ENCODE measurements at places on chromosomes 2 and 18.

- no peak for DNase-seq
These were observed 11.2 kb upstream of the SERPINB7 start for GRCh38 chr18:63763831-63764600.

- peak; percentile 49 for DNase-seq
These were observed 6.3 kb upstream of the ADGRF3 start for GRCh38 chr2:26352892-26353291.

DNA sequence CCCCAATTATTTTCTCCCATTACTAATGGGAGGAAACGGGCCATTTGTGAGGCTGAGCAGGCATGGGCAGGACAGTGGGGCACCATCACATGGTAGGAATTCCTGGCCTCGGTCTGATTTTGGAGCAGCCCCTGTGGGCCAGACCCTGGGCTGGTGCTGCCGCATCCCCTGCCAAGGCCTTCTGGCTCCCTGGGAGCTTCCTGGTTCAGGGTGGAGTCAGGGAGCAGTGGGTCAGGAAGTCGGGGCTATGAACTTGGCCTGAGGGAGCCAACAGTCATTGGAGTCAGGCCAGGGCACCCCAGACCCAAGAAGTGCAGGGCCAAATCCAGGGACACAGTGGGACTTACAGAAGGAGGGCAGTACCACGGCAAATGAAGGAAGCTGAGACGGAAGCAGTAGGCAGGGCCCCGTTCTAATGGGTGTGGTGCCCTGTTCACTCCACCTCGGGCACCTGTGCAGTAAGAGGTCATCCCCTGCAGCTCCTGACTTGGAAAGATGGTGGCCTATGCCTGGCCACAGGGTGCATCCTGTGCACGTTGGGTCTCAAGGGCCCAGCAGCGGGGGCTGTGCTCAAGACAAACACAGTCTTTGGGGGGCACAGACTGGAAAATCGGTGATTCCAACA, 328.1 kb downstream of the SMAD2 start:
- DNase-seq, result no peak

DNA sequence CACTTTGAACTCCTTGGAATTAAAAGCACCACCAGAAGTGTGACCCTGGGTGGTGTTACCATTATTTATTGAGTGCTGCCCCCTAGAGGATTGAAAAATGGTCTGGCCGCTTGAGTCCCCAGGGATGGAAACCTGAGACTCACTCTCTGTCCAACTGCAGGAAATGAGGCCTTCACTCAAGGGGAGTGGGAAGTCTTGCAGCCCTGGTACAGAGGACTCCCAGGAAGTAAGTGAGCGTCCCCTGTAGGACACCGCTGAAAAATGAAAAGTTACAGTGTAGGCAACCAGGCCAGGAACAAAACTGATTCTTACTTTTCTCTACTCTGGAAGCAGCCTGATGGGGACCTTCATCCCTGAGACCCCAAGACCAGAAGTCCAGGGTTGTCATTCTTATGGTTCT, 2.2 kb upstream of the NRP2 start:
- peak; percentile 43 for DNase-seq

DNA sequence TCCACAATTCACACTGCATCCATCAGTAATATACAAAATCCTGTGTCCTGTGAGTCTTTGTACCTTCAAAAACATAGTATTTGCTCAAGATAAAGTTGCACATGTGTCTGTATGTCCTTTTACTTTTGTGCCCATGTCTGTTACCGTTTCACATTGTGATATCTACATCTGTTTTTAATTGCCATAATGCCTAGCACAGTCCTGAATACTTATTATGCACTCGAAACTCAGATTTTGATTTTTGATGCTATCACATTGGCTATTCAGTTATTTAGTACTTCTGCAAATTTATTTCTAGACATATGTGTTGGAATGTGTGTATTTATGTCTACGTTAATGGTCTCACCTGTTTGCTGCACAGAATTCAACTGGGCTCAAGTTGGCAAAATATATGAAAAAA, 452.8 kb upstream of the ZEB2 start:
- DNase-seq, result no peak

GRCh38 chr2:75538521-75539490, 21.9 kb downstream of the EVA1A start:
- no peak for DNase-seq

DNA sequence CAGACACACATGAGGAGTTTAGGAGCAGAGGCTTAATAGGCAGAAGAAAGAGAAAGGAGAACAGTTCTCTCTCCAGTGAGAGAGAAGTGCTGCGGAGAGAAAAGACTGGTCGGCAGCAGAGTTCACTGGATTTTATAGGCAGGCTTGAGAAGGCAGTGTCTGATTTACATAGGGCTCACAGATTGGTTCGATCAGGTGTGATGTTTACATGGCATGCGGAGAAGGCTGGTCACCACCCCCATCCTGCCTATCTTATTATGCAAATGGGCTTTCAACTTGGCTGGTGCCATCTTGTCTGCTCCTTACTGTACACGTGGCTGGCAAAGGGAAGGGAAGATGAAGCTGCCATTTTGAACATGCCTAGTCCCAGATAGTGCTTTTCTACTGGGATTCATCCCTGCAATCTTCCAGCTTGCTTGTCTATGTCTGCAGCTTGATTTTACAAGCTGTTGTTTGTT, 113.4 kb downstream of the AP1S3 start:
- no peak for DNase-seq

DNA sequence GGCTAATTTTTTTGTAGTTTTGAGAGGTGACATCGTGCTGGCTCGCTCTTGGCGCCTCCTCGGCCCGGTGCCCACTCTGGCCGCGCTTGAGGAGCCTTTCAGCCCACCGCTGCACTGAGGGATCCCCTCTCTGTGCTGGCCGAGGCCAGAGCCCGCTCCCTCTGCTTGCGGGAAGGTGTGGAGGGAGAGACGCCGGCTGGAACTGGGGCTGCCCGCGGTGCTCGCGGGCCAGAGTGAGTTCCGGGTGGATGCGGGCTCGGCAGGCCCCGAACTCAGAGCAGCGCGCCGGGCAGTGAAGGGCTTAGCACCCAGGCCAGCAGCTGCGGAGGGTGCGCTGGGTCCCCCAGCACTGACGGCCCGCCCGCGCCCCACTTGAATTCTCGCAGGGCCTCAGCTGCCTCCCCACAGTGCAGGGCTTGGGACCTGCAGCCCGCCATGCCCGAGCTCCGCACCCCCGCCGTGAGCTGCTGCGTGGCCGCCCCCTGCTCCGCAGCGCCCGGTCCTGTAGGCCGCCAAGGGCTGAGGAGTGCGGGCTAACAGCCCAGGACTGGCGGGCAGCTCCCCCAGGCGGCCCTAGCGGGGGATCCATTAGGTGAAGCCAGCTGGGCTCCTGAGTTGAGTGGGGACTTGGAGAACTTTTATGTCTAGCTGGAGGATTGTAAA, 113.2 kb upstream of the ZSWIM2 start:
- DNase-seq, result no peak

- no peak for DNase-seq
These were observed 42.6 kb downstream of the TTR start for GRCh38 chr18:31634331-31634713.

- no peak for DNase-seq
These were observed 22.4 kb downstream of the NBEAL1 start for GRCh38 chr2:203037026-203037425.

DNA sequence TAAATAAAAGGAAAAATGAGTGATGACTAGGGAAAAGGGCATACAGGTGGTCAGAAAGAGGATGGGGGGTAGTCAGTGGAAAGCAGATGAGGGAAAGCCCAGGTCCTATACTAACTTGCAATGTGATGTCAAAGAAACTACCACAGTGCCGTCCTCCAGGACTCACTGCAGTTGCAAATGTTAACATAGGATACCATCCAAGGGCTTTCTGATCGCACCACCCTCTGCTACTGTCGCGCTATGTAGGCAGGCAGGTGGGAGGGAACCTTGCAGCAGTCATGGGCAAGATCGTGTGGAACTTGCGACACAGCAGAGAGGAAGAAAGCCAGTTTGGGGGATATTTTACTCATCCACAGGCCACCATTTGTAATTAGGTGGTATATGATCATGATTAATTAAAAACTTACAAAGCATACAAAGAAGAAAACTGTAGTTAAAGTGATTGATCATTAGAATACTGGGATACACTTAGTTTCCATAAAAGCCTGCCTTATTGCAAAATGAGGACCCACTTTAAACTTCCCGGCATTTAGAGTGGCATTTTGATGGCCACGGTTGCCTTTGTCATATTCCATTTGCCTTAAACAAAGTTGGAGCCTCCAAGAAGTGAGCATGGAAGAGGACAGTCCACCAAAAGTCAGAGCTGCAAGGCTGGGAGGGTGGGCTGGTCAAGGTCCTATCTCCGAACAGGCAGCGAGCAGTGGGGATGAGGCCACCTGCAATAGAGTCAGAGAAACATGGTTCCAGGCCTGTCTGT, 8.5 kb upstream of the ROCK2 start:
- DNase-seq, result no peak

GRCh38 chr2:38754049-38754448, 2.9 kb upstream of the SRSF7 start:
- no peak for DNase-seq

GRCh38 chr2:144249035-144249637, 270.8 kb downstream of the ZEB2 start:
- DNase-seq, result no peak

- DNase-seq, result no peak
These were observed 27.2 kb downstream of the KDM3A start for GRCh38 chr2:86468162-86469033.

DNA sequence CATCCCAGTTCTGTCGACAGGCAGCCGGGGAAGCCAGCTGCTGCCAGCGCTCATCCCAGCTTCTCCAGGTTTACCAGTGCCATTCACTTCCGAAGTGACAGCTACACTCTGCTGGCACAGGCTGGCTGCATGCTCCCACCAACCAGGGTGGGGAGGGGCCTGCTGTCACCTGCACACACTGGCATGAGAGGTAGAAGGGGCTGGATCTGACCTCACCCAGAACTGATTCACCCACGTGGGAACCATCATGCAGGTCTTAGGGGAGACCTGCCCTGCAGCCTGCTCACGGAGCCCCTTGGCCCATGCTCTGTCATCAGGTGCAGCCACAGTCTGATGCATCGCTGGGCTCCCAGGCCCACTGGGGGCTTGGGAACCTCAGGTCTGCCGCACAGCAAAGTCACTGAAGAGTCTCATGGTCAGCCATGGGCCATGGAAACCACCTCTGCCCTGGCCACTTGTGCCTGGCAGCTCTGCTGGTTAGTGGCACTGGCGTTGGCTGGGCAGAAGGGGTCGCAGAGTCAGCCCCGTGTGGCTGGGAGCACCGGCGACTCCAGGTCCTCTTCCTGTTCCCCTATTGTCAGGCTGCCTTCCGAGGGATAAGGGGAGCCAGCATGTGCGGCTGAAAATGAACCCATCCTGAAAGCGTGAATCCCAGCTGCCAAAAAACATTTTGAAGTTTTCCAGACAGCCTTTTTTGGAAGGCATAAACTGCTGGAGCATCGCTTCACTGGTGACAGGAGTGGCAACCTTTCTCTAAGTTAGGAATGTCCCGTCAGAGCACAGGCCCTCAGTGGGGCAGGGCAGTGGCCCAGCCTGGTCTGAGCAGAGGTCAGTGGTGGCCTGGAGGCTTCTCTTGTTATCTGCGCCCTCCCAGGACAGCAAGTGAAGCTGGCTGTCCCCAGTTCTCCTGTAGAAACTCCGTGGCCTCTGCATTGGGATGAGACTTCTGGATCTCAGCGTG, 157.8 kb downstream of the SEPTIN10 start:
- no peak for DNase-seq

DNA sequence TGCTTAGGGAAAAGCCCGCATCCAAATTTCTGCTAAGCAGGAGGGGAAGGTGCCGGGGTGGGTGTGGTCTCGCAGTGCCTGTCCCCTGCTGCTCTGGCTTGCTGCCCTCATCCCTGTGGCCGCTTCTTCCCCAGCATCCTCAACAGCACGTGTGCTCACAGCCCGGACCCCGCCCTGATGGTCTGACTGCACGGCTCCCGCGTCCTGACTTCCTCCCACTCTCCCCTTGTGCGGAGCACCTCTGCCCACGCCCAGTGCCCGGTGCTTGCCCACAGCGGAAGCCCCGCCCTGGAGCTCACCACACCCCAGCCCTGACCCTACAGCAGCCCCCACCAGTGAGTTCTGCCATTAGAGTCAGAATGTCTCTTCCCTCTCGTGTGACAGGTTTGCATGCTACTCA, 277.9 kb downstream of the NDUFA10 start:
- DNase-seq, result no peak

- no peak for DNase-seq
These were observed 178.1 kb downstream of the ACOXL start for GRCh38 chr2:110910423-110910822.

- no peak for DNase-seq
These were observed 163.7 kb upstream of the NCK2 start for GRCh38 chr2:105580870-105581554.

DNA sequence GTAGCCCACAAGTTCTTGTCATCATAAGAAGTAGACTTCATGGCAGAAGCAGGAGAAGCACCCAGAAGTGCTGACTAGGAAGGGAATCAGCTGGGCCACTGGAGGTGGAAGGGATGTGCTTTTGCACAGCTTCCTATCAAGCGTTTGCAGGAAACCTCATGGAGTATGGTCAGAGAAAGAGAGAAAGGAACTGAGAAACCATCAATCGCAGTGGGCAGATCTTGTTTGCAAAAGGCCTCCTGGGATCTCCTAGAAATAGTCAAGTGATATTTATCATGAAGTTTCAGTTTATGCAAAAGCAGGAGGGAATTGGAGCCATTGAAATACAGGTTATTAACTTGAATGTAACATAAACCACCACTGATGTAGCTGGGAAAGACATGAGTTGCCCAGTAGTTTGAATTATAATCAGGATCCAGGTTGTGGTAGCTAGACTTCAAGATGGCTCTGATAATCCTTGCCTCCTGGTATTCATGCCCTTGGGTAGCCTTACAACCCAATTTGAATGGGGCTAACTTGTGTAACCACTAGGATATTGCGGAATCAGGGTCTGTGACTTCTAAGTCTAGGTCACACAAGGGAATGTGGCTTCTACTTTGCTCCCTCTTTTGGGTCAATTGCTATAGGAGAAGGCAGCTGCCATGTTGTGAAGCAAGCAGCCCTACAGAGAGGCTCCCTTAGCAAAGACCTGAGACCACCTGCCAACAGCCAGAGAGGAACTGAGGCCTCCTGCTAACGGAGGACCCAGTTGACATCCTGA, 69.8 kb upstream of the TCF4 start:
- no peak for DNase-seq

DNA sequence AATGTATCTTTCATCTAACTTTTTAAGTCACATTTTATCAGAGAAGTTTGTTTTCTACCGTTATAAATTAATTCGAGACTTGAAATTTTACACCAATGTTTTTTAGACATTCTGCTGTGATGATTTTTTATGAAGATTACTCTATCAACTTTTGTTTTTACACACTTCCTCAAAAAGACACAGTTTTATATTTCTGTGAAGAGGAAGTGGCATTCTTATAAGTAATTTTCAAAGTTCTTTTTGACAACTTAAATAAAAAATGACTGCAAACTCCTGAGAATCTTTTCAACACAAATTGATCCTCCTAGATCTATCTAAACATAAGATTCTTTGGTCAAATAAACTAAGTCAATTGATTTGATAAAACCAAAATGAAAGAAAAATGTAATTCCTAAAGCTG, 13.7 kb downstream of the ANKRD44 start:
- no peak for DNase-seq
